Activated CD4-positive, alpha-beta T cell treated with anti-CD3 and anti-CD28 coated beads, Interleukin-2, amount 50 U/mL, for 1 hour (primary cell): ENCODE measurements at places on chromosomes 7 and 10.
A peak's percentile ranks its signal among the peaks of the same experiment; 100 is the strongest.

DNA sequence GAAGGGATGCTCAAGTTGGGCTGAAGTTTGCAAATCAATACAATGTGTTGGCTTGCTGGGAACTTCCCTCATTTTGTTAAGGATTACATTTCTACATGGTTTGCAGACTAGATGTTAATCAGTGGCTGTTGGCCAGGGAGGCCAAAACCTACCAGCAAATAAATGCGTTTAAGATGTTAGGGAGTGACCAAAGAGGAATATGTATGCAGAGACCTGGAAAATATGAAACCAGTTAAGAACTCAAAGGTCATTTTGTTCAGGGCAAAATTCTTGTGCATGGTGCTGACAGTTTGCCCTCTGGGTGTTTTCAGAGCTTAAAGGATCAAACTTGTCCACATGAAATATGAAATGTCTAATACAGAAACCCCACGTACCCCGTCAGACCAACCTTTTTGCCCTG is 30.3 kb downstream of the GATA3 start:
- DNase-seq: no peak

DNA sequence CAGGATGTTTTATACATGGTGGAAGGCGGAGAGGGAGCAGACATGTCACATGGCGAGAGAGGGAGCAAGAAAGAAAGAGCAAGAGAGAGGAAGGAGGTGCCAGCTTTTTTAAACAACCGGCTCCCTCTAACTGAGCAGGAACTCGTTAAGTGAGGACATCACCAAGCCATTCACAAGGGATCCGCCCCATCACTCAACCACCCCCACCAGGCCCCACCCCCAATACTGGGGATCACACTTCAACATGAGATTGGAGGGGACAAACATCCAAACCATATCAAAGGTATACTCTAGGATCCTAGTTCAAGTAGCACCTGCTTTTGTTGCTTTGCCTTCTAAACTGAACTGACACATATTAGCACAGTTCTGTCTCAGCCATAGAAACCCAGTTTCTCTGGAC is 141.9 kb upstream of the KLF14 start:
- no peak for DNase-seq

- no peak for DNase-seq
These were observed 67.0 kb downstream of the MDFIC start for GRCh38 chr7:114988755-114989375.

DNA sequence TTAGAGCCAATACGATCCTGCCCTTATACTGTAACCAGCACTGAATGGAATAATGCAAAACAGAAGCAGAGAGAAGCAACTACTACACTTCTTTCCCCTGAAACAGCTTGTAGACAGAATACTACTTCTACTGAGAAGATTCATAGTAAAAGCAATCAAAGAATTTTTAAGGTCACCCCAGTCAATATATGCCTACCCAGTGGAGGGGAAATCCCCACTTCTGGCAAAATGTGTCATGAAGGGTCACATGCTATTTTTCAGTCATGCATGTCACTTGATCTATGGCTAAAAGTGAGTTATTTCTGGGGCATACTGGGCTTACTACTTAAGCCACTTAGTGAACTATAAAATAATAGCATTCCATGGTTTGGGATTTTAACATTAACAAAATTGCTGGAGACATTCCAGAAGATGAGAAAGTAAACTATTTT is 25.6 kb downstream of the IRF5 start:
- DNase-seq: no peak

DNA sequence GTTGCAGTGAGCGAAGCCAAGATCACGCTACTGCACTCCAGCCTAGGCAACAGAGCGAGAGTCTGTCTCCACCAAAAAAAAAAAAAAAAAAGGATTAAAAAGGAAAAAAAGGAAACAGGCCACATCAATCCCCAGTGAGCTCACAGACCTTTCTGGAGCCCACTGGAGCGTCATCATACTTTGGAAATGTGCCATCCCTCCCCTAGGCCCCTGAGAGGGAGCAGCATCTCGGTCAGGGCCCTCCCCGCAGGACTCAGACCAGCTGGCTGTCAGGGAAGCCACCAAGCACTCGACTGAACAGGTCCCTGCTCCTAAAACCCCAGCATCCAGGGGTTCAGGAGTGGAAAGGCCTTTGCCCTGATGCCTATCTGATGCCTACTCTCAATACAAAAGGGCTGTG is 97.9 kb upstream of the SH2B2 start:
- DNase-seq: no peak

DNA sequence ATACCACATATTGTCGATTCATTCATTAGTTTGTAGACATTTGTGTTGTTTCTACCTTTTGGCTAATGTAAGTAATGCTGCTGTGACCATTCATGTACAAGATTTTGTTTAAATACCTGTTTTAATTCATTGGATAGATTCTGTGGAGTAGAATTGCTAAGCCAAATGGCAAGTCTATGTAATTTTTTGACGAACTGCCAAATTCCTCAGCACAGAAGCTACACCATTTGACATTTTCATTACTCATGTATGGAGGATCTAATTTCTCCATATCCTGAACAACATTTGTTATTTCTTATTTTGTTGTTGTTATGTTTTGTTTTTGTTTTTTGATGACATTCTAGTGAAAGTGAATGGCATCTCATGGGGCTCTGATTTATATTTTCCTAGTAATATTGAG is 1351.3 kb upstream of the SORCS1 start:
- DNase-seq: no peak

DNA sequence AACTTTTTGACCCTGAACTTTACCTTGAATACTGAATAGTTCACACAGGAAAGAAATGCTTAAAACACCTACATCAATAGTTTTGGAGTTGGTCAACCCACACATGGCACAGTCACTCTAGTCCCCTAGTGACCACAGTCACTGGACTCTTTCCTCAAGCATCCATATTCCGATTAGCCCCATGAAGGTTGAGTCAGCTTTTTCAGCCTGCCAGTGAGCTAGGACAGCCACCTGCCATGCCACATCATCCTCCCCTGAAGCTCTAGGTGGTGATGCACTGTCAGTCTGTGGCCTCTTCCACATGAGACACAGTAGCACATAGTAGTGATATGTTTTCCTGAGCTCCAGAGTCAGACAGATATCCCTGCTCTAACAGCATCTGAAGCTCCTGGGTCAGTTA is 537.2 kb downstream of the XPNPEP1 start:
- no peak for DNase-seq

GRCh38 chr7:97089771-97090170 is 27.7 kb upstream of the SDHAF3 start:
- no peak for DNase-seq

- DNase-seq: no peak
These were observed 160.1 kb downstream of the NEURL1 start for GRCh38 chr10:103653581-103654037.

- DNase-seq: no peak
These were observed 574.8 kb downstream of the ETV1 start for GRCh38 chr7:13414661-13415107.

- DNase-seq: no peak
These were observed 55.4 kb downstream of the GPR26 start for GRCh38 chr10:123721441-123722049.

DNA sequence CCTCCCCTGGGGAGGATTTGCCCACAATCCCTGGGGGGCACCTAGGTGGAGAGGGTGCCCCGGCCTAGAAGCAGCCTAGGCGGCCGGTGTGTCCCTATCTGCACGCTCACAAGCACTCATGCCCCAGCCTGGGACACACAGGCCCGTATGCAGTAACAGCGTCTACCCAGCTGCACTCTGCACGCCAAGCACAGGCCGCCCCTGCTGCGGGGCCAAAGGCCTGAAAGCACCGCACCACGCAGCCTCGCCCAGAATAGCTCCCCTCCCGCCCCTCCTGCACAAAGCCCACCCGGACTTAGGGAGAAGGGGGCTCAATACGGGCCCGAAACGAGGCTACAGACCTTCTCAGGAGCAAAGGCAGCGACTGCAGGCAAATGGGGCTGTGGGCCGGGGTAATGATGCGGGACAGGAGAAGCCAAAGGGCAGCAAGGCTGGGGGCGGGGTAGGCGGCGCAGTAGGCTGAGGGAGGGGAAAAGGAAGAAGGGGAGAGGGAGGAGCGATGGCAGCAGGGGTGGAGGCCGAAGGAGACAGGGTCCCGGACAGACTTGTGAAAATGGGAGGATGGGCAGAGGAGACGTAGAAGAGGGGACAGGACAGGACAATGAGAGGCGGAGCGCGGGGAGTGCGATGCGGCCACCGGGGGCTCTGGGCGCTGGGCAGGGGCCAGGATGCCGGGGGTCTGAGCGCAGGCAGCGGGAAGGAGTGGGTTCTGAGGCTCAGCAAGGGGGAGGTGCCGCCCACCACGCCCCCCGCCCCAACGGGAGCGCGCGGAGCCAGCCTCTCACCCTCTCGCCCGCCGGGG is 544 bp downstream of the GPRIN2 start:
- DNase-seq: no peak

- DNase-seq: no peak
These were observed 2.3 kb downstream of the GRM8 start for GRCh38 chr7:127250312-127251035.

DNA sequence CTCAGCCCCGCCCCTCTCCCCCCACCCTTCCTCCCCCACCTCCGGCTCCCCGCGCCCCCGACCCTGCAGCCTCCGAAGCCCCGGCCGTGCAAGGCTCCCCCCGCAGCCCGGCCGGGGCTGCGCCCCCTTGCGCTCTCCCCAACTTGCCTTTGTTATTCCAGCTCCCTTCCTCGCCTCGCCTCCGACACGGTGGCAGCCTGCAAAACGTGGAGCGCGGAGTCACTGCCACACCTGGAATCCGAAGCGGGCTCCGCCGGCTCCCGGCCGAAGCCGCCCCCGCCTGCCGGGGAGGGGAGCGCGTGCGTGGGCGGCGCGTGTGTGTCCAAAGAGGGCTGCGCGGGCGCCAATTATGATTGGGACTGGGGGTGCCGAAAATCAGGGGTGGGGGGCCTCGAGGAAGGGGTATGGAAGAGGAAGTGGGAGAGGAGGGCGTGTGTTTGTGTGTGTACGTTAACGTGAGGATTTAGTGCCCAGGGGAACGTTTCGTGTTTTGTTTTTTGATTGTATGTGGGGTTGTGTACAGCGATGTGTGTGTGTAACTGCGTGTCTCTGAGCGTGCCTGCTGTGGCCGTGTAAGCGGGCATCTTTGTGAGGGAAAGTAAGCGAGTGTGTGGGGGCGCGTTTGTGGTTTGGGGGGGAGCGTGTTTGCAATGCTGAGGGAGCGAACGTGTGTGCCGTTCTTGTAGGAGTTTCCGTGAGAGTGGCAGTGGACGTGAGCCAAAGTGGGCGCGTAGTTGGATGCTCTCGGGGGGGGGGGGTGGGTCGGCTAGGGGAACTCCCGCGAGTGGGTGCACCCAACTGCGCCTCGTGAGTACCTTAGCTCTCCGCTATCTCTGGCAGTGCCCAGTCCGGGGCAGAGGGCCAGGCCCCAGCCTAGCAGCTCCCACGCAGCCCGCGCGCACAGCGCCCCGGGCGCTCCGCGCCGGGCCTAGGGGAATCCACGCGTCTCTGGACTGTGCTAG is 1.2 kb upstream of the ZMIZ1 start:
- peak; percentile 85 for DNase-seq

GRCh38 chr10:22646388-22646853 is 68.0 kb downstream of the PIP4K2A start:
- DNase-seq: no peak

DNA sequence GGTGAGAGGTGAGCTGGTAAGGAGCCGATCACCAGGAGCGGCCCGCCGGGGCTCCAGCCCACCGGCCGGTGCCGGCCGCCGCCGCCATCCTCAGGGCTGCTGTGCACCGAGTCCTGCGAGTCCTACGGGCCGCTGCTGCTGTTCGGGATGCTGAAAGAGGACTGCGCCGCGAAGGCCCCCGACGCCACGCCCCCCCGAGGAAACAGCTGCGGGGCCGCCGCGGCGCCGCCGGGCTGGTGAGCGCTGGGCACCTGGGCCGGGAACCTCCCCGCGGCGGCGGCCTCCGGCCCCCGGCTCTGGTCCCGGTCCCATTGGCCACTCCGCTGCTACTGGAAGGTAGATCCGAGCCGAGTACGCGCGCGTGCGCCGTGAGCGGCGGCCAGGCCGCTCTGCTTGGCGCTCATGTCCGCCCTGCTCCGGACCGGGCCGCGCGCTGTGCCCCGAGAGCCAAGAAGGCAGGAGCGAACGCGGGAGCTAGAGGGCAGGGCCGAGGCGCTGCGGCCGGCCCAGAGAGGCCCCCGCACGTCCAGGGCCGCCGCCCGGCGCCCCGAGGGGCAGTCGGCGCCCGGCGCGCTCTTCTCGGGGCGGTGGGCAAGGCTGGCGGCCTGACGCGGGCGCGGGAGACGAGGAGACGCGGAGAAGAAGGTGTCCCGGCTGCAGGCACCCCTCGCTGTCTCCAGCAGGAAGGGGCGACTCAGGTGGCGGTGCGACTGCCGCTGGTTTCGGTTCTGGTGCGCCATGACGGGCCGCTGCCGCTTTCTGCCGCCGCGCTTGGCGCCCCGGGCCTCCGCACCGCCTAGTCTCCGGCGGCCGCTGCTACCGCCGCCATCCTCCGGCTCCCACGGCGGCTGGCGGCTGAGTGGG is 121.3 kb upstream of the WIPF3 start:
- peak; percentile 18 for DNase-seq

DNA sequence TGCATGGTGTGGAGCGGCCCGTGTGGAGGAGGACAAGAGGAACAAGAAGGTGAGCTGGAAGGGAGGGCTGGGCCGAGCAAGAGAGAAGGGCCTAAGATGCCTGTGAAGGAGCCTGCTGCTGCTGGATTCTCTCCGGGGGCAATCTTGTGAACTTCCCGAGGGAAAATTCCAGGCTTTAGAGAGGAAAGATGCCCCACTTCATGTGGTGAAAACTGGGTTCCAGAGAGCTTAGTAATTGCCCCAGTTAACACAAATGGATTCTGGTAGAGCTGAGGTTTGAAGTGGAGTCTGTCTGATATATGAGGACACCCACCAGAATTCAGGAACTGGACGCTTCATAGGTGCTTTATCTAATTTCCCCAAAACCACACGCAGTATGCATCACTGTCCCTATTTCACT is 114.1 kb upstream of the ZMIZ1 start:
- no peak for DNase-seq

DNA sequence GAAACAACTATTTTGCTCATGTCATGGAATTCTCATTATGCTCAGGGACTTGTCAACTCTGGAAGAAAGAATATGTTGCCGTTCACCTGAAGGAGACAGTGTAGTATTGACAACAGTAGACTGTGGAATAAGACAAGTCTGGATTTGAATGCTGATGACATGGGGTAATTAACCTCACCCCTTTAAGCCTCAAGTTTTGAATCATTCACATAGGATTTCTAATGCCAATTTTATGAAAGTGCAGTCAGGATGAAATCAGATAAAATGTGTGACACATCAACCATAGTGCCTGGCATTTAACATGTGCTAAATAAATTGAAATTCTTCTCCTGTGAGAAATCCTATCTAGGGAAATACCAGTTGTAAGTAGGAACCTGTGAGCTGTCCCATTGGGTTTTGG is 305.8 kb downstream of the KIF20B start:
- no peak for DNase-seq

DNA sequence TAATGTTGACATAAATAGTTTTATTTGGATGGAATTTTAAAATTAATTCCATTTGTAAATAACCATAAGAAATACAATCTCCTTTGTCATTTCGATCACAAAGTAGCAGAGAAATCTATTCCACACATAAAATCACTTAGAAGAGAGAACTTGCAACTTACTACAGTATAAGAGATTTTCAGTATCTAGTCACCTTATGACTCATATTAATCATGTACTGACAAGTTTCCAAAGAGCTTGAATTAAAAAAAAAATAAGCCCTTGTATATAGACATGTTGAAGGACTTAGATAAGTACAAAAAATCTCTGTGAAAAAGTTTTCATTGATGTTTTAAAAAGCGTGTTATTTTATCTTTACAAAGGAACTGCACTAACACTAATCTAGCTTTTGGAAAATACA is 207.1 kb upstream of the ETV1 start:
- no peak for DNase-seq

- no peak for DNase-seq
These were observed 114.1 kb downstream of the LARP4B start for GRCh38 chr10:817371-817770.

- no peak for DNase-seq
These were observed 8.7 kb upstream of the EN2 start for GRCh38 chr7:155449008-155449868.
